Activated naive CD4-positive, alpha-beta T cell treated with anti-CD3 and anti-CD28 coated beads for 36 hours (primary cell): ENCODE measurements at places on chromosomes 5 and 9. TPM values are rescaled to one million over a fixed set of nuclear protein-coding genes. Genes with fewer than 3 reads are reported as not detected.

GRCh38 chr5:125696762-125697161 lies 726.4 kb upstream of the GRAMD2B start:
- no peaks in the 10 kb centered on the region for H3K4me1 ChIP-seq
- no peak overlapping the region for H3K27ac ChIP-seq
- H3K27me3 ChIP-seq, result no peaks in the 10 kb centered on the region
- DNase-seq, result no peak
- H3K36me3 ChIP-seq, result no peaks in the 10 kb centered on the region

GRCh38 chr5:42912184-42912798 lies 100.6 kb upstream of the SELENOP start:
- peaks cover 7% of the 10 kb centered on the region for H3K27me3 ChIP-seq
- H3K27ac ChIP-seq, result no peak overlapping the region
- H3K4me1 ChIP-seq, result peaks cover 10% of the 10 kb centered on the region
- no peak overlapping the region for H3K4me3 ChIP-seq

Gene CANX
- total RNA-seq, result 455 TPM

GRCh38 chr9:78143281-78144007 lies 92.4 kb upstream of the CEP78 start:
- DNase-seq, result no peak
- H3K4me1 ChIP-seq, result no peaks in the 10 kb centered on the region
- H3K27ac ChIP-seq, result no peak overlapping the region
- no peaks in the 10 kb centered on the region for H3K27me3 ChIP-seq

- H3K27ac ChIP-seq, result peak overlapping the region; percentile 65
- H3K36me3 ChIP-seq, result peaks cover 26% of the 10 kb centered on the region
Observed at GRCh38 chr9:121353241-121354061, 16.6 kb downstream of the STOM start.

DNA sequence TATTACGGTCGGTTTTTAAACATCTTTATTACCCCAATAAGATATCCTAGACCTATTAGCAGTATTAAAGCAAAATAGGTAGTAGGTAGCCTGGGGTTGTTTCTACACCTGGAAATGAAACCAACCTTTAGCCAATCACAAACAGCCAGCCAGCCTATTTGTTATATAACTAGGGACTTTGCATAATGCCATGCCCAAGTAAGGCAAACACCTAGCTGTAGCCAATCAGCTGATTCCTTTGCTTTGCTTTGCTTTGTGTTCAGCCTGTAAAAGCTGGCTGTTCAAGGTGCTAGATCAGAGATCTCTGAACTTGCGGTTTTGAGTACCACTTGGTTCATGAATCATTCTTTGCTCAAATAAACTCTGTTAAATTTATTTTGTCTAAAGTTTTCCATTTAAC lies 46.5 kb upstream of the SETD9 start:
- peaks cover 15% of the 10 kb centered on the region for H3K4me1 ChIP-seq
- no peak overlapping the region for H3K27ac ChIP-seq

Gene HACD4
- total RNA-seq, result 1.6 TPM

Gene EGR1
- 20.7 TPM for total RNA-seq

GRCh38 chr5:154565123-154565522 lies 87.1 kb upstream of the HAND1 start:
- H3K4me1 ChIP-seq, result no peaks in the 10 kb centered on the region
- H3K4me3 ChIP-seq, result no peak overlapping the region
- H3K27me3 ChIP-seq, result peaks cover 19% of the 10 kb centered on the region

DNA sequence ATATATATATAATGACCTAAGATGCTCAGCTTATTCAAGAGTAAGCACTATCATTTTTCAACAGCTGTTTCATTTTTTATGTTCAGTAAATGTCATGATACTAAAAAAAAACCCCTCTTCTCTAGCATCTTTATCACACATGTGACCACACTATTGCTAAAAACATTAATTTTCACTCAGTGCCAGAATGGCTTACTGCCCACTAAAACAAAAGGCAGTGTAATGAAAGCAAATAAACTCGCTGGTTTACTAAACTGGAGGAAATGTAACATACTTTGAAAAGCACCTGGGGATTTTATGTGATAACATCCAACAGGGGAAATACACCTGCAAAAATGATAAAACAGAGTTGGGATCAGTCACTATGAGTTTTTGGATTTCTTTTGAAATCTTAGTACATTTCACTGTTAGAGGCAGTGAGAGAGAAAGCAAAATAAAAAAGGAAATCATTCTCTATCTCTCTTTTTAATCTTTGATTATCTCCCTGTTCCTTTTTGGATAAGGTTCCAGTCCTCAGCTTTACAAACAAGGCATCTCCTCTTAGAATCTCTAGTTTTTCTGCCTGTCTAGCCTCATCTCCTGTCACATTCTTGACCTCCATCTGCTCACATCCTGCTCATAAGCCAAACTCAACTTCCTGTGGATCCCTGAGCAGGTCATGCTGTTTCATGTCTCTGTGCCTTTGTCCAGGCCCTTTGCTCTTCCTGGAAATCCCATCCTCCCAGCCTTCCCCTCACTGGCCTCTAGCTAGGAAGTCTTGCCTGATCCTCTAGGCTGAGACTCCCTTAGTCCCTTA lies 338.0 kb downstream of the MAN2A1 start:
- peak overlapping the region; percentile 61 for H3K27ac ChIP-seq
- peaks cover 2% of the 10 kb centered on the region for H3K36me3 ChIP-seq
- peaks cover 30% of the 10 kb centered on the region for H3K4me1 ChIP-seq
- H3K4me3 ChIP-seq, result no peak overlapping the region
- no peak for DNase-seq
- H3K27me3 ChIP-seq, result no peaks in the 10 kb centered on the region

Gene FLT4
- 1.5 TPM for total RNA-seq

- no peak overlapping the region for H3K27ac ChIP-seq
- H3K27me3 ChIP-seq, result peaks cover 4% of the 10 kb centered on the region
- no peak overlapping the region for H3K4me3 ChIP-seq
- no peaks in the 10 kb centered on the region for H3K4me1 ChIP-seq
- DNase-seq, result no peak
Observed at GRCh38 chr5:148666353-148666752, 12.0 kb upstream of the HTR4 start.

DNA sequence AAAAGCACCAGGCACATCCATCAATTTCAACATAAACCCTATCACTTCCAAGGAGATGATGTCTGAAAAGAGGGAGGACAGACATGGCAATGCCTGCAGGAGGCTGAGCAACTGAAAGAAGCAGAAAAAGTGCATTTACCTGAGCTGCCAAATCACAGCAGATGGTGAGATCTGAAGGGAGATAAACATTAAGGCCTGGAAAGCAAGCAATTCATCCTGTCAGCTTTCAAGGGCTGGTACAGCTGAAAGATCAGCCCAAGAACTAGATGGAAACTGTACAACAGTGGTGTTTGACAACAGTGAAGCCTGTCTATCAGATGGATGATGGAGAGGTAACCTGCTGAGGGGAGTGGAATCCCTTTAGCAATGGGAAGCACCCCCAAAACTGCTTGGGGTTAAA lies 433.2 kb upstream of the ZNF608 start:
- H3K27me3 ChIP-seq, result no peaks in the 10 kb centered on the region
- DNase-seq, result no peak
- no peak overlapping the region for H3K27ac ChIP-seq
- no peaks in the 10 kb centered on the region for H3K36me3 ChIP-seq
- H3K4me1 ChIP-seq, result no peaks in the 10 kb centered on the region
- H3K4me3 ChIP-seq, result no peak overlapping the region

Gene NR5A1
- not detected for total RNA-seq

DNA sequence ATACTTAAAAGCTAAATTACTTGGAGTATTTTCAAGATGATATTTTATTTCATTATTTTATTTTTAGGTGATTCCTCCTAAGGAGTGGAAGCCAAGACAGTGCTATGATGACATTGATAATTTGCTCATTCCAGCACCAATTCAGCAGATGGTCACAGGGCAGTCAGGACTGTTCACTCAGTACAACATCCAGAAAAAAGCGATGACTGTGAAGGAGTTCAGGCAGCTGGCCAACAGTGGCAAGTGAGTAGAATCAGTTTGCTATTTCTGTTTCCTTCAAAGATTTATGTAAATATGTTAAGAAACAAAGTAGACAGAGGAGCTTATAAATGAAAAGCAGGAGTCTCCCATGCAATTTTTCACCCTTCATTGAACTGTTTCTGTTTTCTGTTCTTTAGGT lies 47.8 kb downstream of the KDM4C start:
- no peaks in the 10 kb centered on the region for H3K27me3 ChIP-seq
- H3K4me3 ChIP-seq, result no peak overlapping the region
- DNase-seq, result no peak
- no peaks in the 10 kb centered on the region for H3K4me1 ChIP-seq

GRCh38 chr9:249025-249424 lies 34.4 kb downstream of the DOCK8 start:
- H3K4me3 ChIP-seq, result no peak overlapping the region
- H3K4me1 ChIP-seq, result peaks cover 12% of the 10 kb centered on the region
- H3K27me3 ChIP-seq, result no peaks in the 10 kb centered on the region
- H3K36me3 ChIP-seq, result no peaks in the 10 kb centered on the region
- H3K27ac ChIP-seq, result no peak overlapping the region

DNA sequence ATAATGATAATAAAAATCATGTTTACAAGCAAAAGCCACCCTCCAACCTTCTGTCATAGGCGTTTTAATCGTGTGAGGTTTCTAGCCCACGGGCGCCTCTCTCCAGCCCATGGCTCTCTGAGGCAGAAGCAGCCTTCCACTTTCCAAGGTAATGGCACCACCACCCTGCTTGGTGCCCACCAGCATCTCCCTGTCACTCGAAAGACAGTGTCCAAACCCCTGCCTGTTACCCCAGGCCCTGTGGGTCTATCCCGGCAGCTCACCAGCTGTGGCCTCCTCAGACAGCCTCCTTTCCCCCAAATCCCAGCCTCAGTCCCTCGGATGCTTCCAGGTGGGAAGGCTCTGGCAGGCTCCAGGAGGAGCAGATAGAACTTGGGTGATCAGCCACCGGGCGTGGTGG lies 123.8 kb upstream of the LPCAT1 start:
- peaks cover 43% of the 10 kb centered on the region for H3K27me3 ChIP-seq
- DNase-seq, result no peak
- H3K4me3 ChIP-seq, result no peak overlapping the region
- H3K27ac ChIP-seq, result no peak overlapping the region
- peaks cover 10% of the 10 kb centered on the region for H3K4me1 ChIP-seq

Gene TMEFF1
- total RNA-seq, result 0.27 TPM

DNA sequence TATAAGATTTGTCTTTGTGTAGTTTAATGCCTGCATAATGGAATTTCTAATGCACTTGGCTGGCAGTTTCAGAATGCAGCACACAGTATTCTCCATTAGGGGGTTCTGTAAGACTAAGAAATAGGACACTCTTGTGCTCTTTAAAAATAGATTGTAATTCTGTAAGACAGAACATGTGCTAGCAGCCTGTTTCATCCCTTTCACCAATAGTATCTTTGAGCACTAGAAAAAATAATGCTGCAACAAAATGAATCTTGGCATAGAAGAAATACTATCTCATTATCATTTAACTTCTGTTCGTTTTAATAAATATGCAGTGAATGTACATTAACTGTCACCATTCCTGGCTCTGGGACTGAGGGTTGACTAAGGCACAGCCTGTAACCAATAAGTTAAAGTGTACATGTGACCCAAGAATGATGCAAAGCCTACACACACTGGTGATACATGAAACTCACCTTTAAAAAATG lies 23.8 kb upstream of the ZNF622 start:
- no peak overlapping the region for H3K27ac ChIP-seq
- peaks cover 15% of the 10 kb centered on the region for H3K4me1 ChIP-seq
- no peak for DNase-seq
- no peak overlapping the region for H3K4me3 ChIP-seq

- H3K27ac ChIP-seq, result no peak overlapping the region
- H3K4me1 ChIP-seq, result peaks cover 26% of the 10 kb centered on the region
- DNase-seq, result no peak
- peak overlapping the region; percentile 71 for H3K4me3 ChIP-seq
- no peaks in the 10 kb centered on the region for H3K36me3 ChIP-seq
Observed at GRCh38 chr5:150623878-150624216, 16.6 kb upstream of the SYNPO start.

DNA sequence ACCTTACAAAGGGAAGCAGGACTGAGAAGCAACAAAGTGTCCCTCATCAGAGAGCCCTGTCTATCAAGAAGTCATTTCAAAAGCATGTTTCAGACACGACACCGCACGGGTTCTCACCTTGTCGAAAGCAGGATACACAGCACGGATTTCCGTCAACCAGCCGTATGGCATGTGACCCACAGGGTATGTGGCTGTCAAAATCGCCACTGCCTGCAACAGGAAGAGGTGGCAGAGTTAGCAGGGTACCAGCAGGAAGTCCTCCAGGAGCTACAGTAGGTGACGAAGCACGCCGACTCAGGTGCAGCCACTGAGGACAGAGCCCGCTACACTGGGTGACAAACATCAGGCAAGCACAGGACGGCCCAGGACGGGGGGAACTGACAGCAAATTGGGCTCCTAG lies 81.2 kb downstream of the OTULIN start:
- H3K4me1 ChIP-seq, result peaks cover 16% of the 10 kb centered on the region
- peak; percentile 43 for DNase-seq
- no peak overlapping the region for H3K4me3 ChIP-seq
- H3K27me3 ChIP-seq, result no peaks in the 10 kb centered on the region

DNA sequence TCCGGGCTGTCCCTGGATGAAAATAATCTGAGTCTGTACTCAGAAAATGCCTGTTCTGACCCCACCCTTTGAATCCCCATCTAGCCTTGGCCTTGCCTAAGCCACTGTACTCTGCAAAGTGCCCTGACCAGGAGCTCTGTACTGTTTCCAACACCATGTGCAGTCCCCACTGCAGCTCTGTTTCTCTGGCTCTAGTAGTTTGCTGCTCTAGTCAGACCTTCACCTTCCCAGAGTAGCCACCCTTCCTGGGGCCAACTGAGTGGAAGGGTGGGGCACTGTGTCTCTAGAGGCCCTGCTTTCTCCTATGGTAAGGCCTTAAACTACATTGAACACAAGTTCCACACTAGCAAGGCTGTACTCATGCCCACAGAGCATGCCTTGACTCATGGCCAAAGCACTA lies 31.9 kb downstream of the P4HA2 start:
- no peak overlapping the region for H3K27ac ChIP-seq
- H3K4me3 ChIP-seq, result no peak overlapping the region
- H3K27me3 ChIP-seq, result no peaks in the 10 kb centered on the region
- H3K36me3 ChIP-seq, result no peaks in the 10 kb centered on the region
- no peaks in the 10 kb centered on the region for H3K4me1 ChIP-seq
- no peak for DNase-seq

DNA sequence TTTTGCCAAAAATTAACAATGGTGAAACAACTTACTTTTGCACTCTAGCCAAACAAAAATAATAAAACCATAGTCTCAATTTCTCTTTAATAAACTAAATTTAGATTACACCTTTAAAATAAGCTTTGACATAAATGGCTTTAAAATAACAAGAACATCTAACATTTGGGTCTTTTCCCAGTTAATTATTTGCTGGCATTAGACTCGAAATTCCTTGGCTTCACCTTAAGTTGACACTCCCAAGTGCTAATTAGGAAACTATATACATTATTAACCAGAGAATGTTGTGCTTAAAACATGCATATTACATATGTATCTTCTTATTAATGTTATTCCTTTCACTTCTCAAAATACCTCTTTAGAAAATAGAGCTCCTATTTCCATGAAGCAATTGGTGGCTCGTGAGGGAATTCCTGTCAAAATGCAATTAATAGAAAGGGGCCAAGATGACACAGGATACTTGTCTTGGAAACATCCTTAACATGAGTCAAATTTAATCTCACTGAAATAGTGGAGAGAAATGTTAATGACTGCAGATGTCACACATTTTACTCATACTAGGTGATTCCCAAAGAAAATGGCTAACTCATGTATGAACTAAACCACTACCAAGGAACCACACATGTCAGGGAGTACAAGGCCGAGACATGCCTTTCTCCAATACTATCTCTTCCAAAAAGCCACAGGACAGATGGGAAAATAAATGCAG lies 932.9 kb upstream of the DMAC1 start:
- no peaks in the 10 kb centered on the region for H3K36me3 ChIP-seq
- peaks cover 13% of the 10 kb centered on the region for H3K27me3 ChIP-seq
- no peak overlapping the region for H3K27ac ChIP-seq
- DNase-seq, result no peak
- H3K4me1 ChIP-seq, result no peaks in the 10 kb centered on the region
